ENCODE measurements at places on chromosomes 12 and 14.

DNA sequence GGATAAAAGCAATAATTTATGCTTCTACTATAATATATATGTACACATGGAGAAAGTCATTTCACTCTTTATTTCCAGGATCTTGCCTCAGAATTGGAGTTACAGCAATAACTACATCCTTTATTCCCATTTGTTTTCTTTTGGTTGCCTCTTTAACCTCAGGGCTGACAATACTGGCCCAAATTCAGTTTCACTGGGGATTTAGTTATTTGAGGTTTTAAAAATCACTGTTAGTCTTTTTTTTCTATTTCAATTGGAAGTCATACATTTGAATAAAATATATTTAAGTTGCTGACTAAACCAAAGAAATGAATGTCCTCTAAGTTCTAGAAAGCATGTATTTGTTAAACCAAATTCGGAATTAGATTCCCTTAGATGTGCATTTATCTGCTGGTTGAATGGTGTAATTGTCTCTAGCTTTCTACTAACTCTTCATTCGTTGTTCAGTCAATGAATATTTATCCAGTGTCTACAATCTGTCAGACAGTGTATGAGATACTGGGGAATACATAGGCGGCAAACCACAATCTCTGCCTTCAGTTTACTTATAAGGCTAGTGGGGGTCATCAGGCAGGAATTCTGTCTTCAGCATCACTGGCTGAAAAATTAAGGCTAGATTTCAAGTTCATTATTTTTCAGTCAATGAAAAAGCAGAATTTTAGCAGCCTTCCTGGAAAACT is 190.8 kb upstream of the ARHGAP5 start:
- DNase-seq, result no peak

- DNase-seq, result no peak
These were observed 412.9 kb upstream of the GARIN6 start for GRCh38 chr12:99234702-99235101.

GRCh38 chr12:11731455-11731854 is 82.0 kb downstream of the ETV6 start:
- no peak for DNase-seq

DNA sequence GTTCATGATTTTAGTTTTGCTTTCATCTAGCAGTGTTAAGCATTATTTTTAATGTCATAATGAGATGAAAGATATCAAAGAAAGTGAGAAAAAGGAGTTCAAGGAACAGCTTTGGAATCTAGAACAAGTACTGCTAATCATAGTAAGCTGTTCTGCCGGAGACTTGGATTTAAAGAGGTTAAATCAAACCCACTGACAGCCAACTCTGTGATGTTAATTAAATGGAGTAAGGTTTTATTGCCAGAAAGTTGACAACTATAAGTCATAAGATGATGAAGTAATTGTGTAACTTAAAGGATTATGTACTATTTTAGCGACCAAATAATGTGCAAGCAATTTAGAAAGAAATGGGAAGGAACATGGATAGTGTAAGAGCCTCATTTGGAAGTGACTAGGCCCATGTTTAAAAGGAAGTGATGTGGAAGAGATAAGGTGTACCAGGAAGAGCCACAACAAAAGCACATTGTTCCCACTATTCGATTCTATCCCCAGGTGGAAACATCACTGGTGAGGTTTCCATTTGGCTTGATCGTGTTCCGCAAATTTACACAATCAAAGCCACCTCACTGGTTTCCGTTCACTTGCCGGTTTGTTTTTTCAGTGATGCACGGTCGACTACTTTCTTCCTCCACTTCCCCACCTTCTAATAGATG is 388.5 kb downstream of the PAWR start:
- DNase-seq, result no peak

DNA sequence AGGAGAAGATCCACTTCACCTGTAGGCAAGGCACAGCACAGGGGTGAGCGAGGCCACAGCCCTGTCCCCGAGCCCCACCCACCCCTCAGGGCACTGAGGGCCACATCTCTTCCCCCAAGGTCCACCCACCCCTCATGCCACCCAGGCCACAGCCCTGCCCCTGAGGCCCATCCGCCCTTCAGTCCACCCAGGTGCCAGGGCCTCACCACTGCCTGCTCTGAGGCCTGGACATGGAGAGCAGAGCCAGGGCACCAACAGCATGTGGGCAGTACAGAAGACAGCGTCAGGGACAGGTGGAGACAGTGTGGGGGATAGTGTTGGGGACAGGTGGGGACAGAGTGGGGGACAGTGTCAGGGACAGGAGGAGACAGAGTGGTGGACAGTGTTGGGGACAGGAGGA is 138.3 kb downstream of the TMEM121 start:
- no peak for DNase-seq

GRCh38 chr12:130667421-130667960 is 48.6 kb downstream of the RIMBP2 start:
- DNase-seq, result no peak

GRCh38 chr12:108804271-108804953 is 53.0 kb downstream of the SSH1 start:
- peak; percentile 54 for DNase-seq

DNA sequence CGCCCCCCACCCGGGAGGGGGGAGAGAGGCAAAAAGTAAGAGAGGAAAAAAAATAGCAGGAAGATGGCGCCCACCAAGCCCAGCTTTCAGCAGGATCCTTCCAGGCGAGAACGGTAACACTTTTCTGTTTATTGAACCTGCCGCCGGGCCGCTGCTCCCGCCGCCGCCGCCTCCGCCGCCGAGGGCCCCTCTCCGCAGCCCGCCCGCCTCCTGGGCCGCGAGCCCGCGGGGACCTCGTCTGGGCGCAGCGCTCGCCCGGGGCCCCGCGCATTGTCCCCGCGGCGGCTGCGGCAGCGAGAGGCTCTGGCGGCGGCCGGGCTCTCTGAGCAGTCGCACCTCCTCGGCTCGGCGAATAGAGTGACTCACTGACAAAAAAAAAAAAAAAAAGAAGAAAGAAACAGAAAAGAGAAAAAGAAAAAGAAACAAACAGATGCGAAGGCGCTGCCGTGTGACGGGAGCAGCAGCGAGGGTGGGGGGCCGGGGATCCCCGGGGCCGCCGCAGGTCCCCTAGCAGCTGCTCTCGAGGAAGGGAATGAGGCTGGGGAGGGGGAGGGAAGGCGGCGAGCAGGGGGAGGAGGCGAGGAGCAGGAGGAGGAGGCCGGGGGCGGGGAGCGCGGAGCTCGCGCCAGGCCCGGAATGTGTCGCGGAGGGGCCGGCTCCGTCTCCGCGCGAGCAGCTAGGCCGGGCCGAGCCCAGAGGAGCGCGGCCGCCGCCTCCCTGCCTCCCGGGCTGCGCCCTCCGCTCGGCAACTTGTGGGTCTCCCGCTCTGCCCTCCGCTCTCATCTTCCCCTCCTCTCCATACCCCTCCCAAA is 781 bp downstream of the NPAS3 start:
- no peak for DNase-seq

DNA sequence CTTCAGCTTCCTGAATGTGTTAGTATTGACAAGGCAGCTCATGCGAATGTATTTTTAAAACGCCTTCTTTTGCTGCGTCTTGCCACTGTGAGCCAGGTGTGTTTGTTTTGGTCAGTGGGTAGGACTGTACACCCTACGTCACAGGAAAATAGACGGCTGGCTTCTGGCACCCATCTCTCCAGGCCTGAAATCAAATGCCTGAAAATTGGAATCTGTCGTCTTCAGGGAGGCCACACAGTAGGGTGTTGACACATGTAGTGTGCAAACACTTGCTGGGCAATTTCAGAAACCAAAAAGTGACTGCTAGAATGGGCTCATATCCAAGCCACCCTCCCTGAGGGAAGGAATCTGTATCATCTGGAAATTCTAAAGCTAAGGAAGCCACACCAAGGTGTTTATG is 209.3 kb downstream of the TTC8 start:
- DNase-seq, result no peak

DNA sequence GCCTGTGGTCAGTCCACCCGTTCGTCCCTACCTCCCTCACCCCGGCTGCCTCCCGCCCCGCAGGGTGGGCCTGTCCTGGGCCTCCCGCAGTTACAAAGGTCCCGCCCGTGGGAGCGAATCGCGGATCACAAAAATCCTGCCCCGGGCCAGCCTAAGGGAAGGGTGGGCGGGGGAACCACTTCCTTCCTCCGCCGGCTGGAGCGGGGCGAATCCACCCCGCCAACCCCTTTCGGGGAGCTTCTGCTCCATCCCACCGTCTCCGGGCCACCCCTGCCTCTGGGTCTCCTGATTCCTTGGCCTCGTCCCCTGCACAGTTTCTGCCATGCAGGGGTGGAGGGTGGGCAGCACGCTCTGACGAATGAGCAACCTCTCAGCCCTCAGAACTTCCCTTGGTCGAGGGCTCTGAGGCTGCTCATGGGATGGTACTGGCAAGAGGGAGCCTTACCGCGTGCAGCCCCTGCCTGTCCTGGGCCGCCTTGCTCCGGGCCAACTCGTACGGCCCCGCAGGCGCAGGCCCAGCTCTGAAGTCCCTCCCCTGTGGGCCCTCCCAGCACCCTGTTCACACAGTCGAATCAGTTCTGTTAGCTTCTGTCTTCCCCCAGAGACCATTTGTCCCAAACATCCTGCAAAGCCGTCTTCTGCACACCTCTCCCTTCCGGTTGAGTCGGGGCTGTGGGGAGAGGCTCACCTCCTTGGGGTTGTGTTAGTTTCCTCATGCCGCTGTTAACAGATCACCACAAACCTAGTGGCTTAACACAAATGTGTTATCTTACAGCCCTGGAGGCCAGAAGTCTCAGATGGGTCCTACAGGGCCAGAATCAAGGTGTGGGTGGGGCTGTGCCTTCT is 589 bp upstream of the HVCN1 start:
- DNase-seq, result no peak

- no peak for DNase-seq
These were observed 62.4 kb downstream of the ADCK1 start for GRCh38 chr14:77862154-77862786.

GRCh38 chr14:90443161-90444076 is 46.6 kb downstream of the CALM1 start:
- DNase-seq, result no peak

GRCh38 chr14:100815478-100816285 is 10.2 kb upstream of the MEG3 start:
- no peak for DNase-seq

- no peak for DNase-seq
These were observed 62.6 kb downstream of the TSPAN9 start for GRCh38 chr12:3139760-3140159.

GRCh38 chr12:104344682-104345081 is 41.1 kb downstream of the EID3 start:
- DNase-seq, result no peak

- no peak for DNase-seq
These were observed 41.3 kb upstream of the C12orf71 start for GRCh38 chr12:27123642-27124041.

DNA sequence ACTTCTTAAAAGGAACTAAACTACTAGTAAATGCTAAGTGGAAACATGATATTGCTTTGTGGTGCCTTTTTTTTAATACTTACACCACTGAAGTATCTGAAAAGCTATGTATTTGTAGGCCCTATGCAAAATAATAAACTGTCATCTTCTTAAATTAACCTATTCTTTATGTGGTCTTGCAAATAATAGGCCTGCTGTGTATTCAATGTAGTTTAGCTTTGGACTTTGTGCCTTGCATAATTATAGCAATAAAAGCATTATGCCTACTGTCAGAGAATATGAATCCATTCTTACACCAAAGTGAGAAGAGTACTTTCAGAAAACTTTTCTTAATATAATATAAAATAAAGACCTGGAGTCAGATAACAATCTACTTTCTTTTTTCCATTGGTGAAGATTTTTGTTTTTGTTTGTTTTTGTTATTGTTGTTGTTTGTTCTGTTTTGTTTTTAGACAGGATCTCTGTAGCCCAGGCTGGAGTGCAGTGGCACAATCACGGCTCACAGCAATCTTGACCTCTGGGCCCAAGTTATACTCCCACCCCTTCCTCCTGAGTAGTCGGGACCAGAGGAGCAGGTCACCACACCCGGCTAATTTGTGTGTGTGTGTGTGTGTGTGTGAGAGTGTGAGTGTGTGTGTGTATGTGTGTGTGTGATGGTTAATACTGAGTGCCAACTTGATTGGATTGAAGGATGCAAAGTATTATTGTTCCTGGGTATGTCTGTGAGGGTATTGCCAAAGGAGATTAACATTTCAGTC is 213.8 kb downstream of the SLC6A15 start:
- no peak for DNase-seq

DNA sequence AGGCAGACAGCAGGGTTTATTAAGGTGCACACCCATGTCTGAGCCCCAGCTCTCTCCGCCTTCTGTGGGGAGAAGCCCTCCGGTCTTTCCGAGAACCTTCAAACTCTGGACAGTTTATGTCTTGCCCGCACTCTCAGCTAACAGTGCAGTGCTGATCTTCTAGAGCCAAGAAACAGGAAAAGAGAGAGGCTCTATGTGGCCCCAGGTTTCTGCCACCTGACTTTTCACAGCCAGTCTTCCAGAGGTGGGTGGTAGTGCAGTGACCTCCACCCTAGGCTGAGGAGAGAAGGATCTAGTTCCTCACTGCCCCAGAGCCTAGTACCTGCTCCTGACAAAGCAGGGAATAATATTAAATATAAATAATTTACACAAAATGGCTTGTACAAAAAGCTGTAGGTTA is 4.0 kb upstream of the SLC22A17 start:
- DNase-seq, result no peak

DNA sequence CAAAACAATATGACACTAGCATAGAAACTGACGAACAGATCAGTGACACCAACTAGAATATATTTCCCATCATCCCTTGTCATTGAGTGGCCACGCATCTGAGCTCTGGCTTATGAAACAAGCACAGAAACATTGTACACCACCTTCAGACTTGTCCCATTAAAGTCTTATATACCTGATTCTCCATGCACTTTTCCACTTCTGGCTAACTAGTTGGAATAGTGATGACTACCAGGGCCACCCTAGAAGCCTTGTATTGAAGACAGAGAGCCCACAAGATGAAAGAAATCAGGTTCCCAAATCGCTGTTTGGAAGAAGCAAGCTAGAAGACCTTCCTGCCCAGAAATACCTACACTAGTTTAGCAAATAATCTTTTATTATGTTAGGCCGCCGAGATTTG is 99.7 kb upstream of the PPM1H start:
- no peak for DNase-seq

GRCh38 chr12:90399357-90399756 is 555.6 kb downstream of the CCER1 start:
- DNase-seq, result no peak

DNA sequence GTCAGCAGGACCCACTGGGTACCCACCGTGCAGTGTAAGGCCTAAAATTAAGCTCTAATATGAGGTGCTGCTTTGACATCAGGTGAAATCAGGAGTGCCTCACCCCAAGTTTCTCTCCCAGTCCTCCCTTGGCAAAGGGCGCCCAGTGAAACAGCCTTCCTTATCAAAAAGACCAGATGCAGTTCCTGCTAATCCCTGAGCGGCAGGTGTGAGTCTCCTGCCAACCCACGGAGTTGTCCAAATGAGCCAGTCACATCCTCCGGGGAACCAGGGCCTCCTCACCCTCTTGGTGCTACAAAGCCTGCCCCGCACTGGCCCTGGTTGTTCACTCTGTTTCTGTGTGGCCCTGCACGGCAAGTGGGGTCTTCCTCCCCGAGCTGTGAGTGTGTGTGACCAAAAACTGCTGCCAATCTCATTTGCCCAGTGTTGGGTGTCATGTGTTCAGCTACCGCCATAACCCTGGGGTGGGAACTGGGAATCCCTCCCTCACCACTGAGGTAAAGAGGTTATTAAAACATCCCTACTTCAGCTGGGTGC is 20.2 kb upstream of the P2RX4 start:
- no peak for DNase-seq

- no peak for DNase-seq
These were observed 1.2 kb upstream of the GAPDH start for GRCh38 chr12:6532927-6533652.

Data from urinary bladder (tissue), 4 donors.